Adrenal gland (tissue), 19 donors: ENCODE measurements at places on chromosomes 2 and 18.

GRCh38 chr18:77103187-77103850 lies 29.3 kb downstream of the MBP start:
- DNase-seq = no peak

- DNase-seq = peak; percentile 81
These were observed 56.9 kb downstream of the SLC38A11 start for GRCh38 chr2:164898475-164898874.

GRCh38 chr18:3219631-3220335 lies at the start of gene MYOM1:
TSS of gene MYOM1 (minus strand) at chr18:3219968. CDS start at chr18:3215223, 4,745 bp downstream.
- DNase-seq = no peak

GRCh38 chr2:116833052-116833451 lies 981.4 kb upstream of the DDX18 start:
- DNase-seq = no peak

DNA sequence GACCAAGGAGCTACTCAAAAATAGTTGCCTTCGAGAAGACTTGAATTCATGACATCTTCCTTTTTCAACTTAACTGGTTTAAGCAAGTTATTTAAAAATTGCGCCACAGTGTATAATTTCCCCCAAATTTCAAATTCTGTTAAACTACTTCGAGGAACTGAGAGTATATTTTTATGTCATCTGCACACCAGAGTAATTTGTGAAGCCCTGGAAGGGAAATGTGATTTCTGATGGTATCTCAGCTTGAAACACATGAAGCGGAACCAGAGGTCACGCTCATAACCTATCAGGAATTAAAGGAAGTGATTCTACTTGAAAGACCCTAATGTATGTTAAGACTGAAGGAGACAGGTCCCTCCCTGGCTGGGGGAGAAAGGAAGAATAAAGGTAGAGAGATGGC lies 33.9 kb upstream of the DARS1 start:
- DNase-seq = no peak

GRCh38 chr2:166614503-166614902 lies 120.5 kb upstream of the SCN7A start:
- no peak for DNase-seq

DNA sequence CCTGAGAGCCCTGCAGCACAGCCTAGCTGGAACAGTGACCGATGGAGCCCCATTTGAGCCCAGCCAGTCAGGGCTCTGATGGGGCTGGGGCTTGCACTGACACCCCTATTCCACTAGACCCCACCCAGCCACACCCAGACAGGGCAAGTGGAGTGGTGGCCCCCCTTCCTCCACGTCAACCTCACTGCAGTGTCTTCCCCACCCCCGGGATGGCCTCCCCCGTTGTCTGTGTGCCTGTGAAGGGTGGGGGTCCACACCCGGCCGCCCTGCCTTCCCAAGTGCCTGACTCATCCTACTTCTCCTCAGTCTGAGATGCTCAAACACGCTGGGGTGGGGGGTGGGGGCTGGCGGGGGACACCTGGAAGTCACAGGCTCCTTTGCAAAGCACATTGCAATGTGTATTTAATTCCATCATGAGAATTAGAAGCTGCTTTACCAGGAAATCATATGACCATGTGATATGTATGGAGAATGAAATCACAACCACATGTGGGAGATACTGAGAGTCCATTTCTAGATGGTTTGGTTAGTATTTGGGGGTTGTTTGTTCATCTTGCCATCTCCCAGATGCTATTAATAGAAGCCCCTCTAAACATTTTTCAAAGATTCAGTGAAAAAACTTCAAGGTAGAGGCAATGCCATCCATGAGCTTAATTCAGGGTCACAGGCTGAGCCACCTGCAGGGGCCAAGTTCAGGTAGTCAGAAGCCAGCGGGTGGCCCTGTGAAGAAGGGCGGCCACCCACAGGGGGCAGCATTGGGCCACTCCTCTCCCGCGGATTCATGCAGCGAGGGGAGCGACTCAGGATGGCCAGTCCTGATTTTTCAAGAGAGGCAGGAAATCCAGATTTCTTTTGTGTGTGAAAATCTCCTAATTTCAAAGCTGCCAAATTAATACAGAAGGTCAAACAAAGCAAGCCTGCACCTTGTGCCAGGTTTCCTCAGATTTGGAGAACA lies 22.7 kb upstream of the GMPPA start:
- peak; percentile 75 for DNase-seq

GRCh38 chr2:30280596-30281434 lies 49.5 kb downstream of the LBH start:
- no peak for DNase-seq

GRCh38 chr2:217162533-217162932 lies 302.7 kb upstream of the TNP1 start:
- DNase-seq = no peak

DNA sequence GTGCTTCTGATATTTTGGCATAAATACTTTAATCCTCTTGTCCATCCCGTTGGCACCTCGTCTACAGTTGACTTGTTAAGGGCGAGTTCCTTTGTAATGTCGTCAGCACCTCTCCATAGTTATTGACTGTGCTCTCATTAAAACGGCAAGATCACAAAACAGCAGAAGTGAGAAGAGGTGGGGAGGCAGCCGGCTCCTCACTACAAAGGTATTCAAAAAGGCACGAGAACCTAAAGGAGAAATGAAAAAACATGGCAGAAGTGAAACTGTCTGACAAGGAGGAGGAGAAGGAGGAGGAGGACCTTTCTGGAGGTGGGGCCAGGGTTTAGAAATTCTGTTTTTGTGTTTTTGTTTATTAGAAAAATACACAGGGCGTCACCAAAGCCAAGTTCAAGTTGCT lies 235.6 kb downstream of the BCL11A start:
- DNase-seq = no peak
